Activated T-cell treated with anti-CD3 and anti-CD28 coated beads for 48 hours (primary cell): ENCODE measurements at places on chromosomes 16 and 17.

- DNase-seq = no peak
These were observed 12.5 kb upstream of the NKD1 start for GRCh38 chr16:50535506-50536257.

GRCh38 chr16:87230571-87230970 is 86.6 kb downstream of the C16orf95 start:
- DNase-seq = no peak

GRCh38 chr16:50282010-50282538 is 15.7 kb downstream of the ADCY7 start:
- peak; percentile 41 for DNase-seq

DNA sequence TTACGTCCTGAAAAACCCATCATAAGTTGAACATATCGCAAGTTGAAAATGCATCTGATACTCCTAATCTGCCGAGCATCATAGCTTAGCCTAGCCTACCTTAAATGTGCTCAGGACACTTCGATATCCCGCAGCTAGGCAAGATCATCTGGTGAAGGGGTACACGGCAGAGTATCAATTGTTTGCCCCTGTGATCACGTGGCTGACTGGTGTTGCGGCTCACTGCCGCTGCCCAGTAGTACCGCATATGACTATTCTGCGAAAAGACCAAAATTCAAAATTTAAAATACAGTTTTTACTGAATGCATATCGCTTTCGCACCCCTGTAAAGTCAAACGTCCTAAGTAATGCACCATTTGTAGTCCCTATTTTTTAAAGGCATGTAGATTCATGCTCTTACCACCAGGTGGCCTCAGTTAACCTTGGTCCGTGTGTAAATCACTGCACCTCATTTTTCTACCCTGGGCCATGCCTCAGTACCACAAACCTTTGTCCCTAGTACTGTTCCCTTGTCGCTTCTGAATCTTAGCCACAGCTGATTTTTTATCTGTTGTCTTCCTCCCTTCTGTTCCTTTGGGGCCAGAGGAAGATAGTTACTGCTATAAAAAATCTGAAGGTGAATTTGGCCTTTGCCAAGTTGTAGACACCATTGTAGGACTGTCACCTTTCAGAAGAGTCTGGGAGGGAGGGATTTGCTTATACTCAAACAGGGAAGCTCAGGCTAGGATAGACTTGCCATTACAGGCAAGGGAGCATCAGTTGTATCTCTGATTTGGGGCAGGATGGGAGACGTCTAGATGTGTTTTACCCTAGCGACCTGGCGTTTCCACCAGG is 34.4 kb downstream of the WWP2 start:
- DNase-seq = no peak

DNA sequence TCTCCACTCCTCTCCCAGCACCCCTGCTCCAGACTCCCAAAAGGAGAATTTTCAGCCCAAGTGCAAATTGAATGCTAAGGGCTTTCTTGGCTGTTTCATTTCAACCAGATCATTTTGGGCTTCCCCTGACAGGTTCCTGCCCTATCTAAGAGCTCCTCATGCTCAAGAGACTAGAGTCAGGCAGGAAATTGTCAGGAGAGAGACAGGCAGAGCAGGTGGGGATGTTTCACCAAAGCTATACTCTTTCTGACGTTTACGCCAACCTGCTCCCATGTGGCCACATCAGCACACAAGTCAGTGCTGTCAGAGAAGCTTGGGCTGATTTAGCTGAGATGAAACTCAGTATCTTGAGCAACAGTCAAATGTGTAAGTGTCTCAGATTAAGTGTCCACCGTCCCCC is 31.4 kb downstream of the HIC1 start:
- no peak for DNase-seq
